Activated CD4-positive, alpha-beta T cell treated with anti-CD3 and anti-CD28 coated beads, Interleukin-10, Interleukin-2, amounts not matched to agents 100 ng/mL and 50 ng/mL, durations not matched to agents 16 hours and 8 hours (primary cell): ENCODE measurements at places on chromosomes 3 and 15.

- DNase-seq = no peak
These were observed 39.1 kb downstream of the SLC9A9 start for GRCh38 chr3:143809121-143809621.

GRCh38 chr15:68566377-68566954, 12.3 kb upstream of the CORO2B start:
- DNase-seq = no peak

GRCh38 chr15:80159811-80160569, 7.2 kb downstream of the FAH start:
- DNase-seq = peak; percentile 67

DNA sequence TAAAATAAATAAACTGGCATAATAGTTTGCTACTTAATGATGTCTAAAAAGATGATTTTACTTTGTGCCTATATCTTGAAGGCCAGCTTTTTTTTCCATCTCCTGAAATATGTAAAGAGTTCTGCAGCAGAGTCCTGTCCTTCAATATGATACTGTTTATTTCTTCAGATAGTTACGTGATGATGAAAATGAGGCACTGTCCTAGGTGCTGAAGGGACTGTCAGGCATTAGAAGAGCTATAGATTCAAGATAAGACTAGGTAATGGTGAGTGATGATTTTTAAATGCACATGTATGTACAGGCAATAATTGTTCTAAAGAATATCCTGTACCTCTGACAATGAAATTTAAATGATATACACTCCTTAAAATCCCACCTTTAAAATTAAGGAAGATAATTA, 326.9 kb upstream of the DNAJC19 start:
- no peak for DNase-seq

- DNase-seq = no peak
These were observed 102.2 kb downstream of the DLG1 start for GRCh38 chr3:197196192-197196591.
